ENCODE measurements at places on chromosomes 4 and X.

DNA sequence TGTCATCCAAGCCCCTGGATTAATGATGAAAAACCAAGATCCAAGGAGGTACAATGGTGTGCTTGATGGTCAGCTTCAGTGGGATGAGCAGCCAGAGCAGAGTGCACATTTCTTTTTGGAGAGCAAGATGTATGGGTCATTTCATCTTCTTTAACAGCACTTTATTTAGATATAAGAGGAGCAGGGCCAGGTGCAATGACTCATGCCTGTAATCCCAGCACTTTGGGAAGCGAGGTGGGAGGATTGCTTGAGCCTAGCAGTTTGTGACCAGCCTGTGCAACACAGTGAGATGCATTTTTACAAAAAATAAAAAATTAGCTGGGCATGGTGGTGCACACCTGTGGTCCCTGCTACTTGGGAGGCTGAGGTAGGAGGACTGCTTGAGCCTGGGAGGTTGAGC is 45.3 kb upstream of the MAP3K15 start:
- no peak for DNase-seq

- DNase-seq, result no peak
Measured at GRCh38 chr4:152328582-152328981, 207.3 kb downstream of the FBXW7 start.

DNA sequence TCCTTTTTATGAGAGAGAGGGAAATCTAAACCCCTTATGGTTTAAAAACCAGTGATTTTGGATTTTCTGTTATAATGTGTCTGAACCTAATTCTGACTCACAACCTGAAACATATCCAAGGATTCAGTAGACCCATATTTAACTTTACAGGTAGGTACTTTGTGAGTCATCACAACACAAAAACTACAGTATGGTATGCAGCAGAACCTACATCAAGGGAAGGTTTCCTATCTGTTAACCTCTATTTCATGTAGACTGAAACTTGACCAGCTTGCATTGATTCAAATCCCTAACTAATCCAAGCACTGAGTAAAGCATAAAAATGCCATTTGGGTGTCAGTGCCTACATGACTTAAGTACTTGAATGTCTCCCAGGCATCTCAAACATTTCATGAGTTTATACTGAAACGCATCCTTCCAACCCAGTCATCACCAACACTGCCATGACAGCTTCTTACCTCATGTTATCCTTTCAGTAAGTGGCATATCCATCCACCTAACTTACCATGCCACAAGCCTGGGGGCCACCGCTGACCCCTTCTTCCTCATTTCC is 4.3 kb upstream of the ARHGAP10 start:
- no peak for DNase-seq

DNA sequence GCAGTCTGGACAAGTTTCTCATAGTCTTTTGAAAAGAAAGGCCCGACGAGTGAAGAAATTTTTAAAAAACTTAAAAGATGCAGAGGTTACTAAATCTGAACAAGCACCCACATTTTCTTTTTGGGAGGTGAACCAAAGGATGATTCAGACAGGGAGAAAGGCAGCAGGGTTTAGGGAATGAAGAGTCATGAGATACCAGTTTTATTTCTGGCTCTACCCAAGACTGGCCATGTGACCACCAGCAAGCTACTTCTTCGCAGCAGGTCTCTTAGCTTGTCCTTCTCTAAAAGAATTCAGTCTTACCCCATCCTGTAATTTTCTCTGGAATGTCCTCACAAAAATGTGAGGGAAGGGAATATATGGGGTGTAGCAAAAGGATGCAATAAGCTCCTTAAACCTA is 37.6 kb downstream of the AMOT start:
- no peak for DNase-seq

DNA sequence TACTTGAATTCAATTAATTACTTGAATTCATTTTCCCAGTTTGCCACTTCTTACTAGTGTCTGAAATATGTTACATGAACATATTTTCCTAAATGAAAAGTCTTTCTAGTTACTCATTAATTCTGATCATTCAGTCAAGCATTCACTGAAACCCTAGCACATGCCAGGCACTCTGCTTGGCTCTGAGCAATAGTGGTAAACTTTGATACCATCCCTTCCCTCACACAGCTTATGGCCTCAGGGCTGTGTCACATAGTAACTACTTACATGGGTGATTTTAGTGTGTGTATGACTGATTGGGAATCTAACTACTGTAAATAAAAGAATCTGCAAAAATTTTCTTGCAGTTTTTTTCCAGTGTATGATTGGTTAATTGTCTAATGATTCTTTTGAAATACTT is 32.7 kb downstream of the METAP1 start:
- no peak for DNase-seq

GRCh38 chr4:54199919-54200318 is 29.2 kb upstream of the PDGFRA start:
- no peak for DNase-seq

DNA sequence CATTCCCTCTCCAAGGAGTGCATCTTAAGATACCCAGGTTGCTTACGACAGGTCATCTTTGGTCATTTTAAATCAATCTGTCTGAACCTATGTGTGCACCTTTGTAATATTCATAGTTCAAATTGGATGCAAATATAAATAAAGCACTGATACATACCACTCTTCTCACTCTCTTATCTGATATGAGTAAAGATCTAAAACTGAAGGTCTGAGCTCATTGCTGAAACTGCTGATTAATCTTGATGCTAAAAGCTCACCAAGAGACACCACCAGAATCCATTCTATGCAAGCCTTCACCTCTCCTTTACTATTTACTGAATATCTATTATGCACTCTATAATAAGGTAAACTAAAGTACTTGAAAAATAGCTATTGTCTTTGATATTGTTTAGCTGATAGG is 16.6 kb downstream of the HSD17B13 start:
- no peak for DNase-seq

- peak; percentile 87 for DNase-seq
Measured at GRCh38 chrX:70476934-70477733, 32.5 kb downstream of the DLG3 start.

- DNase-seq, result no peak
Measured at GRCh38 chr4:124423160-124423559, 289.4 kb downstream of the ANKRD50 start.

GRCh38 chr4:76546759-76547742 is 112.0 kb downstream of the SHROOM3 start:
- DNase-seq, result no peak

- DNase-seq, result no peak
Measured at GRCh38 chr4:1664141-1664540, 20.0 kb downstream of the FAM53A start.

DNA sequence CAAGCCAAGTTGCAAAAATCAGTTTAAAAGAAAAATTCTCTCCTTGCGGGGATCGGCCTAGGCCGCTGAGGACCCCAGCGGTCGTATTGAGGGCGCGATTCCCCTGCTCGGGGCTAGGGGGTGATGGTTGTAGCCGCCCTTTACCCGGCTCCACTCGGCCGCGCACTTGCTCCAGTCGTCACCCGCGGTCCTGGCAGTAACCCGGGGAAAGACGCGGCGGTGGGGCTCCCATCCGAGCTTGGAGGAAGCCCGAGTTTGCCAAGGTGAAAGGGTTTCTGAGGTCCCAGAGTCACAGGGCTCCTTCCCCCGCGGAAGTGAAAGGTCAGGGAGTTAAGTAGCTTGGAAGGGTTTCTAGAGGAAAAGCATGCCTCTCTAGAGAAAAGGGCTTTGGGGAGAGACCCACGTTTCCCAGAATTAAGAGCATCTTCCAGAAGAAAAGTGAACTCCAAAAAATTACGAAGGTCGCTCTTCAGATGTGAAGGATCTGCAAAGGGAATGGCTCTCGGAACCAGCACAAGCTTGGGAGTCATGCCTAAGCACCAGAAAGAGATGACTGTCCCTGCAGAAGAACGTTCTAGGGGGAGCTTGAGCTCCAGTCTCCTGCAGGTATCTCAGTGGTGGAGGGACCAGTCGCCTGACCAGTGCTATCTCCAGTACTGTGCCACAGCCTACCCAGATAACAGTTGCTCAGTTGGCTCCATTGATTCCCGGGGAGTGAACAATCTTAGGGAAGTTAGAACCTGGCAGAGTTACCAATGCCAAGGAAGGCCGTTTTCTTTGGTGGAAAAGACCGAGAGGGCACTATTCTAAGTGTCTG is 875 bp downstream of the LAP3 start:
- peak; percentile 37 for DNase-seq

GRCh38 chr4:10276152-10276551 is 159.6 kb upstream of the WDR1 start:
- no peak for DNase-seq

GRCh38 chrX:146054311-146054710 is 236.7 kb downstream of the SLITRK2 start:
- no peak for DNase-seq

GRCh38 chr4:116108606-116109005 is 976.8 kb downstream of the TRAM1L1 start:
- no peak for DNase-seq

GRCh38 chrX:8980756-8981155 is 53.2 kb downstream of the FAM9B start:
- no peak for DNase-seq

DNA sequence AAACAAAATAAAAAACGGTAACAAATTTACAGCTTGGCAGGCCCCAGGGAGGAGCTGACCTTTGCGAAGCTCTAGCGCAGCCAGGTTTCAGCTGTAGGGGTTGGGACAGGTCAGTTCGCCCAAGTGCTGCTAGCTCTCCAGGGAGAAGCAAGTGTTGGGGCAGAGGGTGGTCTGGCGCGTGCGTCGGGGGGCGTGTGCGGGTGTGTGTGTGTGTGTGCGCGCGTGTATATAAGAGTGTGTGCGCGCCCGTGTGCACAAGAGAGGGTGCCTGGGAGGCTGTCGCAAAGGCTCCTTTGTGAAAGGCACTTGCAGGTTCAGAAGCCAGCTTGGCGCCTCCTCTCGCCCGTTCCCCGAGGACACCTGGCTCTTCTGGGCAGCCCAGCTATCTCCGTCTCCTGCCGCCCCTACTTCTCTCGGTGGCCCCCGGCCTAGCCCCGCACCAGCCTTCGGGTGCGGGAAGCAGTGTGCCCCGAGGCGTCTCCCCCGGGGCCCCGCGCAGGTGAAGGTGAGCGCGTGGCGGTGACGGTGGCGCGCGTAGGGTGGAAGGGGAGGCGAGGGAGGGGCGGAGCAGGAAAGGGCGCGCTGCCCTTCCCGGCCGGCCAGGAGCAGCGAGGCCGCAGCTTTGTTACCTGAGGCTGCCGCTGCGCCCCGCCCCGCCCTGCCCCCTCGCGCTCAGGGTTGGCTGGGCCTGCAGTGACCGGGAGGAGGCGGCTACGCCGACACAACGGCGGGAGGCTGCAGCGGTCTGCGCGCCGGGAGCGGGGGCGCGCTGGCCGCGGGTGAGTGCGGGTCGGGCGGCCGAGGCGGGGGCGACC is at the start of gene FHDC1:
Gene FHDC1 (plus strand): TSS at position 693 of the 815 bp plus-strand sequence. CDS start 6,735 bp downstream, outside the sequence.
- DNase-seq, result peak; percentile 38

DNA sequence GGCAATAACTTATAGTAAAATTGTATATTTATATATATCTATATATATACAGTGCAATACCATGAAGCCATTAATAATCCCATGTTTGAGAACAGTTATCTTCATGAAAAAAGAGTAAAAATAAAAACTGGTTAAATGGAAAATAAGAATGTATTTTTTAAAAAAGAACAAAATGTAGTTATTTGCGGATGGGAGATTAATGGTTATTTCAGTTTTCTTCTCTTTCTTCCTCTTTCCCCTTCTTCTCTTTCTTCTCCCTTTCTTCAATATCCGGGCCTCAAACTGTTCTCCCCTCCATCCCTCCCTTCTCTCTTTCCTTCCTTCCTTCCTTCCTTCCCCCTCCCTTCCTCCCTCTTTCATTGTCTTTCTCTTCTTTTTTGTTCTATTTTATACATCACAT is 1301.7 kb upstream of the IGFBP7 start:
- DNase-seq, result no peak

GRCh38 chr4:144818136-144818535 is 172.2 kb downstream of the HHIP start:
- DNase-seq, result no peak

DNA sequence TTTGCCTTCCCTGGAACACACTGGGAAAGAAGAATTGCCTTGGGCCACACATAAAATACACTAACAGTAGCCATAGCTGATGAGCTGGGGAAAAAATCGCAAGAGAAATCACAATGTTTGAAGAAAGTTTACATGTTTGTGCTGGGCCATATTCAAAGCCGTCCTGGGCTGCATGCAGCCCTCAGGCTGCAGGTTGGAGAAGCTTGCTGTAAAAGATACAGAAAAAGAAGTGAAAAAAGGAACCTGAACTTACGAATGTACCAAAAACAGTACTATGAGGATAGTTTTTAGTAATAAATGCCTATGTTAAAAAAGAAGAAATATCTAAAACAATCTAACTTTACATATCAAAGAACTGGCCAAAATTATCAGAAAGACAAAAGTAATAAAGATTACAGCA is 82.1 kb downstream of the UGT2B28 start:
- DNase-seq, result no peak

- no peak for DNase-seq
Measured at GRCh38 chr4:36026348-36026880, 217.9 kb downstream of the ARAP2 start.

- no peak for DNase-seq
Measured at GRCh38 chr4:96247096-96247495, 407.2 kb downstream of the PDHA2 start.

- DNase-seq, result no peak
Measured at GRCh38 chr4:114136069-114136468, 156.6 kb upstream of the ARSJ start.

GRCh38 chrX:150047818-150048217 is 109.5 kb upstream of the EOLA2 start:
- DNase-seq, result no peak

DNA sequence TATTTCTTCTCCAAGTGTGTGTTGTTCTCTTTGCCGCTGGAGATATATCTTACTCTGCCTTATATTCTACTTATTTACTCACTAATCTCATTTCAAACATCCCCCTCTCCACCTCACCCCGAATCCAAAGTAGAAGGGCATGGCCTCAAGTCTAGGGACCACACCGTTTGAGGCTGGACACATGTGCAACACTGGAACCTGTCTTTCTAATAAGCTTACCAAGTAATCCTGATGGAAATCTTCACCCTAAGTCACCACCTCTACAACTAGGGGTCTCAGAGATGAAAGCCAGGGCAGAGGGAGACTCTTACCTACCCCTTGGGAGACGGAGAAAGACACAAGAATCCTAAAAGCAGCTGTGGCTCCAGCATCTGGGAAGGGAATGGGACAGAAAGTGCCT is 6.0 kb downstream of the PROM1 start:
- no peak for DNase-seq

GRCh38 chr4:42655921-42656678 is 805 bp downstream of the ATP8A1 start:
- peak; percentile 66 for DNase-seq

- no peak for DNase-seq
Measured at GRCh38 chr4:16082426-16083240, 1.2 kb downstream of the PROM1 start.

- DNase-seq, result peak; percentile 6
Measured at GRCh38 chr4:89619206-89619962, 217.6 kb downstream of the SNCA start.

DNA sequence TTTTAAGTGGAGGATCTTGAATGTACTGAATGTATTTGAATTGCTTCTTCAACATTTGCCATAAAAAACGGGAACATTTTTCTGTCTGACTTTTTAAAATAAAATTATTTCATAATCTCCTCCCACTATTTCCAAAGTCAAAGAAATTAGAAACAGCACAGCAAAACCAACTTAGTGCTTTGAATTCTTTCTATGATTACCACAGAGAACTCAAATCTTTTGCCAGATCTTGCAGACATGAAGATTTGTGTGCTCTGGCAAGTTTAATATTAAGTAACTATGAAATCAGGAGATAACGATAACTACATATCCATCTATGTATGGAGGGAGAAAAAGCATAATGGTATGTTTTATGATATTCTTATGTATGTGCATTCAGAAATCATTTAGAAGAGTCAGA is 982.2 kb downstream of the PCDH7 start:
- DNase-seq, result no peak

- DNase-seq, result peak; percentile 43
Measured at GRCh38 chr4:85127653-85128052, 161.2 kb upstream of the WDFY3 start.

All from KBM-7 (cell line).